ENCODE measurements at places on chromosomes 6 and 20.

- no peak for DNase-seq
Measured at GRCh38 chr6:80094017-80094416, 12.5 kb upstream of the BCKDHB start.

DNA sequence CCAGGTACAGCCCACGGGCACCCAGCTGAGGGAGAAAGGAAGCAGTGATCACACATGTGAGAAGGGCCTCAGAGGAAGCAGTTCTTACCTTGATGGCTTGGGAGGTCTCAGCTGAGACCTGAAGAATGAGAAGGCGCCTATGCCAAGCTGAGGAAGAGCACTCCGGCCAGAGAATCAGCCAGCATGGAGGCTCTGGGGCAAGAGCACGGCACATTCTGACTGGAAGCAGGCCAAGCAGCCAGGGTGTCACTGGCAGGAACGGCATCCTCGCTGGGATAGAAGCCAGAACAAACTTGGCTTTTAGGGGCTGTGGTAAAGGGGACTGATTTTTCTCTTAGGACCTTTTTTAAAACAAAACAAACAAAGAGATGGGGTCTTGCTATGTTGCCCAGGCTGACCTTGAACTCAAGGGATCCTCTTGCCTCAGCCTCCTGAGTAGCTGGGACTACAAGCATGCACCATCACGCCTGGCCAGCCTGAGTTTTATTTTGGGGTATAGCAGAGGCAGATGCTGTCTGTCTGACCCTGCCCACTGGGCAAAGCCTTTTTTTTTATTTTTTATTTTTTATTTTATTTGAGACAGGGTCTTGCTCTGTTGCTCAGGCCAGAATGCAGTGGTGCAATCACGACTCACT is 17.6 kb downstream of the GHRH start:
- DNase-seq = no peak

DNA sequence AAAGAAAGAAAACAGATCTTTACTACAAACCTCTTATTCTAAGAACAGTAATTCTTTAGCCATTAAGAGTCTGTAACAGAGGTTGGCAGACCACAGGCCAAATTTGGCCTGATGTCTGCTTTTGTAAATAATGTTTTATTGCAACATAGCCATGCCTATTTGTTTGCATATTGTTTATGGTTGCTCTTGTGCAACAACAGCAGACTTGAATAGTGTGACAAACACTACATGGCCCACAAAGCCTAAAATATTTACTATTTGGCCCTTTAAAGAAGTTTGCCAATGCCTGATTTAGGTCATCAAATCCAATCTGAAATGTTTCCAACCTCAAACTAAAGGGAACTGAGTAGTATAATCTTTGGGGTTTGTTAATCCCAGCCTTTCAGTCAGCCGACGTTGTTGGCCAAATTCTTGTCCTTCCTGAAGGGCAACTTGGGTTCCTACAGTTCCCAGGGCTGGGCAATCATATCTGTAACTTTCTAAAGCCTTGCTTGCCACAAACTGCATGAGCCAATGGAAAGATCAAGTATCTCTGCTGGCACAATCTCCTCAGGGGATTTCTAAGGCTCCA is 33.9 kb upstream of the TBC1D20 start:
- no peak for DNase-seq

GRCh38 chr6:33749401-33749800 is 2.7 kb upstream of the IP6K3 start:
- no peak for DNase-seq

GRCh38 chr6:150696190-150696589 is 96.5 kb downstream of the PLEKHG1 start:
- DNase-seq = no peak

- DNase-seq = no peak
Measured at GRCh38 chr6:89180112-89180511, 34.3 kb downstream of the PM20D2 start.

DNA sequence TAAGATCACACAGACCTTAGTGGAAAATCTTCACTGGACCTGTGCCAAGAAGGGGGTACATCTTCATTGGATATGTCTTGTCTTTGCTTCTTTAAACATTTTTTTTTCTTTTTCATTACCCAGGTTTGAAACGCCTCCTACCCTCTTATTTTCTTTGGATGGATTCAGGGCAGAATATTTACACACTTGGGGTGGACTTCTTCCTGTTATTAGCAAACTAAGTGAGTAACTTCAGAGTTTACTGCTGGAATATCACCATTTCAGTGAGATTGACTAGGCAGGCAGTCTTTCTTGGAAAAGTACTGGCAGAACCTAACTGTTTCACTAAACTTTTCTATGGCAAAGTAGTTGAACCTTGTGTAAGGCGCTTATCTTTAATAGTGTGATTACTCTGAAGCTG is 47.0 kb downstream of the ENPP1 start:
- no peak for DNase-seq

GRCh38 chr20:31863296-31864085 is 6.8 kb downstream of the DUSP15 start:
- no peak for DNase-seq

DNA sequence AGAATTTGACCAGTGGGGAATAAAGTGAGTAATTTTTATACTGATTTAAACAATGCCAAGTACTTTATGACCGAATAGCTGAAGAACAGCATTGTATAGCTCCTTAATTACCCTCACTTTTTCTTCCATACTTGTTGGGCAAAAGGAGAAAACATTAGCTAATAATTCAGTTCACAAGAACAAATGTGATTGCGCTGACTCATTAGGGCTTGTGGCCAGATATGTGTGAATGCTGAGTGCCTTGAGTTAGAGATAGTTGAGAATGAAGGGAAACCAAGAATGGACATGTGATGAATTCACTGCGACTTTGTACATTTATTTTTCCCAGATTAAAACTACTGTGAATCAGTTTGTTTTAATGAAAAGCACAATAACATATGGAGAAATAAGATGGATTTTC is 669.4 kb downstream of the TFAP2A start:
- DNase-seq = no peak

DNA sequence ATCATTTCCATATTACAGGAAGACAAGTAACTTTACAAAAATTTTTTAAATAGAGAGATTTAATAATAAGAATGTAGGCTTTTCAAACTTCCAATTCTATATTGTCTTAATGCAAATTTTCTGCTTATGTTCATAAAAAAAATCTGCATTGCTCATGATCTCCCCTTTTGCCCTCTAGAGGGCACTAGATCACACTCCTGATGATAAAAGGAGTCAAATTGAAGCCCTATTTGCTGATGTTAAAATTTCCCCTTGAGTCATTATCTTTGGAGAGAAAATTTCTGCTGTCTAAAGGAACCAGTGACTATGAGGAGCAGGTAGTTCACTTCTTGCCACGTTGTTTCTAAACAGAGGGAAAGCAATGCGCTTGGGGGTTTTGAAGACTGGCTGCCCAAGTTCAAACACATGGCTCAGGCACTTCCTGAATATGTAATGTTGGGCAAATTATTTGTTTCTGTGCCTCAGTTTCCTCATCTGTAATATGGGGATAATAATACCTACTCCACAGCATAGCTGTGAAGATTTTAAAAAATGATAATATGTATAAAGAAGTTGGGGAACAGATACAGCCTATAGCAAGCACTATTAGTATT is 874.2 kb downstream of the TFAP2A start:
- no peak for DNase-seq

- DNase-seq = no peak
Measured at GRCh38 chr6:156729248-156729647, 47.9 kb upstream of the ARID1B start.

DNA sequence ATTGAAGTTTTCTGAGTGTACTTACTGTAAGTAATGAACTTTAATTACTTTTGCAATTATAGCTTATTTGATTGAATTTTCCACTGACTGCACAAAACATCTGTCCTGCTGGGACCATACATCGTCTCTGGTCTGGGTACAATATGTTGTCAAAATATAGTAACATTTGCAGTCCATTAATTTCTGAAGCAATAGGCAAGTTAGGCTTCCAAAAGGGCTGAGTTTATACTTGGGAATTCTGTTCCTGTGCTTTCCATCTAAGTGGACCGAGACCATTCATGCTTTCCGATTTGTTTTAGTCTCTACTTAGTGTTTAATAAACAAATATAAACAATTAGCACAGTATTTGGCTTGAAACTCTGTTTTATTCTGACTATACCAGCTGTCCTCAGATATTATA is 139.3 kb downstream of the RFPL4B start:
- no peak for DNase-seq

- no peak for DNase-seq
Measured at GRCh38 chr20:44212792-44213191, 2.2 kb upstream of the OSER1 start.

DNA sequence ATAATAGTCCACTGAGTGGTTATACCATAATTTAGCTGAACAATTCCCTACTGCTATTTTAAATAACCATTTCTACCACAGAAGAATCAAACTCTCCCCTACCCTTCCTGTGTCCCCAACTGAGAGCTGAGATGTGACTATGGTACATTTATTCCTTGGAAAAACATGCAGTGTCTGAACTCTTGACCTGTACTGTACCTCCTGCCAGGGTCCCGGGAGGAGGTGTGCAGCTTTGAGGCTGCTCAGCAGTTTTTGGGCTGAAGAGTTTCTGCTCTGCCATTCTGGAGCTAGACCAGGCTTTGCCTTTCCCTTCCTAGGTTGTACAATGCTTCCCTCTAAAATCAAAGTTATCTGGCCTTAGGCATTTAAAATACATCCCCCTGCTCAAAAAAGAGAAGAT is 275.1 kb upstream of the SGK1 start:
- no peak for DNase-seq

DNA sequence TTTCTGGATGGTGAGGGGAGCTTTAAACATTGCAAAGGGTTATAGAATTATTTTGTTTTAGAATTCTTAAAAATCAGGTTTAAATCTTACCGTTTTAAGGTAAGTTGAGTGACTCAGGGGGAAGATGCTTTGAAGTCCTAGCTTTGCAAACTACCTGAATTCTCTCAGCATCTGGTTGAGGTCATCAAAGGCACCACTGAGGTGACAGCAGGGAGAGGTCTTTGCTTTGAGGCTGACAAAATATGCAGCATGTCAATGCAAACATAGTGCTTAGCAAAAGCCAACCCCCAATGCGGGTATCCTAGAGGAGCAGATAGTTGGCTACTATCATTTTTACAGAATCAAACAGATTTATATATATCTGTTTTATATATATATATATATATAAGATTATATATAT is 219.5 kb downstream of the SLC24A3 start:
- DNase-seq = no peak

- no peak for DNase-seq
Measured at GRCh38 chr20:391041-391711, 10.6 kb downstream of the TRIB3 start.

DNA sequence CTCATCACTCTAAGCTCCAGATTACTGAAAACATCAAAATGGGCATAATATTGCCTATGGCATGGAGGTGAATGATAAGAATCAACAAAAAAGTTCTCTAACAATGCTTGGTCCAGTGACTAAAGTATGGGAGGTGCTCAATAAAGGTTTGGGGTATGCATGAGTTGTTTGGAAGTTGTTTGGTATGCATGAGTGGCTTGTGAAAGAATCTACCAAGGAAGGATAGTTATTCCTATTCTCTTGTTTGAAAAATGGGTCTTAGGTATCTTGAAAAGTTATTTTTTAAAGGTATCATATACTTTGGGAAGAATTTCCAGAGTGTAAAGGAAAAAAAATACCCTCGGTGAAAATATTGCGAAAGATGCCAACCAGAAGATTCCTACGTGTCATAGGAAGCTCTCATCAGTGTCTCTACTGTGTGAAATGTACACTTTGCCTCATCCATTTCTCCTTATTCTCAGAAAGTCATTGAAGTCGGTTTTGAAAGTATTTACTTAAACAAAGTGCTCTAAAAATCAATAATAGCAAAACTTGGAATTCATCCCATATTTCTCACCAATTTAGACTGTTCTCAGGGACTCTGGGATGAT is 449.8 kb downstream of the ADGRB3 start:
- DNase-seq = no peak

- no peak for DNase-seq
Measured at GRCh38 chr6:148693882-148694484, 52.8 kb upstream of the UST start.

- DNase-seq = no peak
Measured at GRCh38 chr6:117481926-117482239, 591 bp upstream of the DCBLD1 start.

DNA sequence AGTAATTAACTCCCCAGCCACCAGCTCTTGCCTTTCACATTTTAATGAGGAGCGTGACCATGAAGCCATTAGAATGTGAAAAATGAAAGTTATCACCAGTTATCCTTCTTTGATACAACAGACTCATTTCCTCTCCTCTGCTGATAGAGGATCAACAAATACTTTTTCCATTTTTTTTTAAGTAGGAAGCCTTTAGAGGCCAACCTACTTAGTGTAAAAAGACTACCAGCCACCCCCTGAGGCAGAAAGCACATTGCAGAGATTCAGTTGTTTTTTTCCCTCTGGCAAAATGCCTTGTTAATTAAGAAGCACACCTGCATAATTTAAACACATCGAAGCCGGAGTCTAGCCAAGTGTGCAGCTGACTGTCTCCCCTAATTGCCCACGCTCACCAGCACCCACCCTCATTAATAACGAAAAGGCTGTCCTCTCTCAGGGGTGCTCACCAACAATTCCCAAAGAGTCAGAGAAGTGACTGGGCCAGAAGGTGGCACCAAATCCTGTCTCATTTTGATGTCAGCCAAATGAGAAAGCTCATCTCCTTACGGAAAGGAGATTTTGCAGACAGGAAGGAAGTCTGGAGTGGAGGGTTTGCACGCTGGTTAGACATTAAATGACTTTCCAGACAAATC is 60.9 kb upstream of the MC3R start:
- no peak for DNase-seq

DNA sequence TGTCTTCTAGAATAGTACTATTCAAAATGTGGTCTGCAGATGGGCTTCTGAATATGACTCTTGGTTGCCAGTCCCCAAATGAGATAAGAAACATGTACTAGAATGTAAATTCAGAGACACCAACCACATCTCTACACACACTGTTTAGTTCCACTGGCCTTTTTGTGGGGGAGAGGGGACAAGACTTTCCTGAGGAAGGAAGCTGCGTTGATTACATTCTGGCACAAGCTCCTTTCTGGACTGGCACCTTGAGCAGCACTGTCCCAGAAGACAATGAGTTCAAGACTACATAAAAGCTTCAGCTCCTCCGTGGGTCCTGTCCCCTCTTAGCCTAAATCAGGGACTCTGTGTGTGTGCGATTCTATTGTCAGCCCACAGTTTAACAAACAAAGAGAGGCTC is 6.9 kb upstream of the IYD start:
- DNase-seq = no peak

DNA sequence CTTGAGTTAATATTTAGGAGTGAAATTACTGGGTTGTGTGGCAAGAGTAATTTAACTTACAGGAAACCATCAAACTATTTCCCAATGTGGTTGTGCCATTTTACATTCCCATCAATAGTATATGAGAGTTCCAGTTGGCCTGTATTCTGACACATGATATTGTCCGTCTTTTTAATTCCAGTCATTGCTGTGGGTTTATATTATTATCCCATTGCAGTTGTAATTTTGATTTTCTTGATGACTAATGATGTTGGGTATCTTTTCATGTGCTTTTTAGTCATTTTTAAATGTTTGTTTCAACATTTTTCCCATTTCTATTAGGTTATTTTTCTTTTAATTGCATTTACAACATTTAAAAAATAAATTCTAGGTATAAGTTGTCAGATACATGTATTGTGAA is 614.0 kb downstream of the UTRN start:
- DNase-seq = no peak

GRCh38 chr6:82704045-82704444 is 340.4 kb downstream of the TPBG start:
- no peak for DNase-seq

- no peak for DNase-seq
Measured at GRCh38 chr6:122753688-122754056, 25.8 kb upstream of the FABP7 start.

GRCh38 chr20:38426006-38426897 is 8.9 kb downstream of the SNHG17 start:
- DNase-seq = no peak

Measured in stimulated activated CD8-positive, alpha-beta memory T cell treated with anti-CD3 and anti-CD28 coated beads, Interleukin-4, amount 100 ng/mL, for 1 hour (primary cell).